ENCODE measurements at places on chromosomes 3 and 15.

GRCh38 chr3:89577637-89578530 lies 470.5 kb downstream of the EPHA3 start:
- no peak for DNase-seq

- no peak for DNase-seq
Measured at GRCh38 chr15:48467801-48468200, 136.6 kb downstream of the DUT start.

DNA sequence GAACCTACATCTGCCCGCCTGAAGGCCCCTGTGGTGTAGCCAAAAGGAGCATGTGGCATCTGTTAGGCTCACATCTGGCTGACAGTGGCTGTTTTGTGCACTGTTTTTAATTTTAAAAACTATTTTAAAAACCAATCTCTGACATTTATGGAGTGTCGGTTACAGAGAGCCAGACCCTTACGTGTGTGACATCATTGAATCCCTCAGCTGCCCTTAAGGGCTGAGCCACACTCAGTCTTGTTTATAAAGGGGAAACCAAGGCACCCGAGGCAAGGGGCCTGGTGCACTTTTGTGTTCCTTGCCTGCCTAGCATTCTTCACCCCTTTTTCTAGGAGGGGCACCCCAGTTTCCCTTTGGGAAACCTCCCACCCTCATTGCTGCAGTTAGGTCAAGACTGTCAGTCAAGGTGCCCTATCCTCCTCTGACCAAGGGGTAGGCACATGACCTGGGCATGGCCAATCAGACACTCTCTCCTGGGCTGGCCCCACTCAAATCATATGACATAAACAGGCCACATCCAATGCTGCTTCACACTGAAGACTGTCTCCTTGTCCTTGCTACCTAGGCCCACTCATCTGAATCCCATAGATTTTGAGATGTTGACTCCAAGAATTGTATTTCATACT lies 105.3 kb downstream of the LSM3 start:
- DNase-seq = no peak

- no peak for DNase-seq
Measured at GRCh38 chr15:77641999-77642398, 9.3 kb upstream of the LINGO1 start.

GRCh38 chr15:56963126-56963525 lies 44.7 kb downstream of the TCF12 start:
- DNase-seq = no peak

DNA sequence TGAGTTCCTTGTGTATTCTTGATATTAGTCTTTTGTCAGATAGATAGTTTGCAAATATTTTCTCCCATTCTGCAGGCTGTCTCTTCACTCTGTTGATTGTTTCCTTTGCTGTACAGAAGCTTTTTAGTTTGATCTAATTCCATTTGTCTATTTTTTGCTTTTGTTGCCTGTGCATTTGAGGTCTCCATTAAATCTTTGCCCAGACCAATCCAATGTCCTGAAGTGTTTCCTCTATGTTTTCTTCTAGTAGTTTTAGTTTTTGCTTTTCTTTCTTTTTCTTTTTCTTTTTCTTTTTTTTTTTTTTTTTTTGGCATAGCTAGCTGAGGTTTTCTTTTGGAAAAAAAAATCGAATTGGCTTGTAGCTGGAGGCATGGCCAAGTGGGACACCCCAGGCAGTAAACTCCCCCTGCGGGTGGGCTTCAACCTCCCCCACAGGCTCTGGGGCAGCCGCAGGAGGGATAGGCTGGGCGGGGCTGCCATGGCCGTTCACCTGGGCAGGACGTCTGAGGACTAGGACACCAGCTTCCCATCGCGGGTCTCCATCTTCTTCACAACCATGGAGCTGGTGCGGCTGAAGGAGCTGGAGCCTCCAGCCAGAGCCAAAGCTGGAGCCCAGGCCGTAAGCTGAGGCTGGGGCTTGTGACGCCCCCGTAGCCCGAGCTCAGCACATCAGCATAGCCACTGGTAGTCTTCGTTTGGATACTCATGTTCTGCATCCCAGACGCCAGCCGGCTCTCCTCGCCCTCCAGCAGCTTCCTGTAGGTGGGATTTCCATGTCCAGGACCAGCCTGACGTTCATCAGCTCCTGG lies 16.2 kb upstream of the PSTPIP1 start:
- no peak for DNase-seq

- DNase-seq = no peak
Measured at GRCh38 chr3:168325684-168326083, 230.0 kb upstream of the GOLIM4 start.
